ENCODE measurements at places on chromosomes 3 and 15.

DNA sequence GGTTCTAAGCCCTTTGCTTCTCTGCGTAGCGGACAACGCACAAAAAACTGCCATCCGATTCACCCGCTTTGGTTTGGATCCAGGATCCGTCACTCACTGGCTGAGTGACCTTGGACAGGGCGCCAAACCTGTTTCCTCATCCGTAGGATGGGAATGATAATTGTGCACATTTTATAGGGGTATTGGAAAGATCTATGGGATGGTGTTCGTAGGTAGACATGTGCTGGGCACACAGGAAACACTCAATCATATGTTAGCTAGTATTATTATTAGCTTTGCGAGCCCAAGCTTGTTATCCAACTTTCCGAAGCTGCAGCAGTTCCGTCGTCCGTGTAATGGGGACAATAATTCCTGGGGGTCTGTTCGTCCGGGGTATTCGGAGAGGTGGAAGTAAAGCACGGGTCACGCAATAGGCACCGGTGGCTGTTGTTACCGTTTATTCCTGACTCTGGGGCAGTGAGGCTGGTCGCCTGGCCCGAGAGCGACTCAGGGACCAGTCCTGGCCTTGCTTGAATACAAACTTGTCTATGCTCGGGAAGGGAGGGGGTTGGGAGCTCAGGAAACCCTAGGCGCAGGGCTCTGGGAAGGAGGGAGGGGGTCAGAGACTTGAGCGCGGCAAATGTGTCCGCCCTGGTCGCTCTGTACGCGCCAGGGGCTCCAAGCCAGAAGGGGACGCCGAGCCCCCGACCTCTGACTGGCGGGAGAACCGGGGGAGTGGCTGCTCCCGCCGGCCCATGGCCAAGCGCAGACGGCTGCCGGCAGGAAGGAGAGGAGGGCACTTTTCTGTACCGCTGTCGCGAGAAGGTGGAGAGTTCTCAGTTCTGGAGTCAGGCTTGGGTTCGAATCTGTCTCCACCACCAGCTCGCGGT lies 1.3 kb downstream of the SPSB4 start:
- DNase-seq: no peak

GRCh38 chr15:65400760-65401610 lies 21.8 kb downstream of the IGDCC4 start:
- DNase-seq: peak; percentile 91

DNA sequence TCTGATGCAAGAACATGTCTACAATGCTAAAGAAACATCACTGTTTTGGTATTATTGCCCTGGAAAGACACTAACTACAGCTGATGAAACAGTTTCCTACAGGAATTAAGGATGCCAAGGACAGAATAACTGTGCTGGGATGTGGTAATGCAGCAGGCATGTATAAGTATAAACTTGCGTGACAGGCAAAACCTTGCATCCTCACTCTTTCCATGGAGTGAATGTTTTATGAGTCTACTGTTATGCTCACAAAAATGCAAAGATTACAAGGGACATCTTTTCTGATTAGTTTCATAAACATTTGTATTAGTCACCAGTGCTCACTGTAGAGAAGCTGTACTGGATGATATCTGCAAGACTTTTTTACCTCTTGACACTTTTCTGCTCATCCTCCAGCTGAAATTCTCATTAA lies 143.6 kb downstream of the NAALADL2 start:
- no peak for DNase-seq

DNA sequence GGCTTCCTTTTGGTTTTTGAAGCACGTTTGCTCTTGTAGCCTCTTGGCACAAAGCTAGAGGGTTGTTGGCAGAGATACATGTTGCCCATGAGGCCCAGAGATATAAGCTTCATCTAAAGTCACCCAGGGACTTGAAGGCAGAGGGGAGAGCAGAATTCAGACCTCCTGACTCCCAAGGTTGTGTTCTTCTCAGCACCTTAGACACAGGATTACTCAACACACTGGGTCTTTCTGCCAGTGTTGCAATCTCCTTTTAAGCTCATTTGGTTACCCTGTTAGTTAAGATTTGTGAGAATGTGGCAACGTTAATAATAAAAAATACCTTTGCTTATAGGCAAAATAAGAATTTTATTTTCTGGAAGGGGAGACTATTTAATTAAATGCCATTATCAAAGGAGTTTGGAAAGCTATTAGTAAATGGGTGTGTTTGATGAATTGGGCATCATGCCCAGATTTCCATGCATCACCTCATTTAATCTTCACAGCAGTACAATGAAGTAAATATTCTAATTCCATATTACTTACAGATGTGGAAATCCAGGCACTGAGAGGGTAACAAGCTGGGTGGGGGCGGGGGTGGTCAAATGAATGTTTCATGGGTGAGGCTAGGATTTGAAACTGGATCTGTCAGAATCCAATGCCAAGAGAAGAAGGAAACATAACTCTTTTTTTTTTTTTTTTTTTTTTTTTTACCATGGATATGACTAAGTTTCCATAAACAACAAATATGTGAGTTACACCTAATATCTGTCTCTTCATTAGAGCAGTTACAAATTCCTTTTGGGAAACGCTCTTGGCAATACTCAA lies 183.3 kb downstream of the NR1D2 start:
- DNase-seq: no peak

DNA sequence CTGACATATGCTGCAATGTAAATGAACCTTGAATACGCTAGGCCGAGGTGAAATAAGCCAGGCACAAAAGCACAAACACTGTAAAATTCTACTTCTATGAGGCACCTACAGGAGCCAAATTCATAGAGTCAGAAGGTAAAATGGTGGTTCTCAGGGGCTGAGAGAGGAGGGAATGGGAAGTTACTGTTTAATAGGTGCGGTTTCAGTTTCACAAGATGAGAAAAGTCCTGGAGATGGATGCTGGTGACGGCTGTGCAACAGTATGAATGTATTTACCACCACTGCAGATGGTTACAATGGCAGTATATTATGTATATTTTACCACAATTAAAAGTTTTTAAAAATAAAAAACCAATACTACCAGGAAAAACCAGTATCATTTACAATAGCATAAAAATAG lies 4.0 kb downstream of the TNK2 start:
- DNase-seq: no peak

- DNase-seq: no peak
Measured at GRCh38 chr3:46926871-46927717, 49.5 kb downstream of the CCDC12 start.
